CD4-positive, alpha-beta T cell (primary cell): ENCODE measurements at places on chromosomes 7 and 10. TPM values are rescaled to one million over a fixed set of nuclear protein-coding genes. Genes with fewer than 3 reads are reported as not detected.

The INA gene
- total RNA-seq = not detected

The AS3MT gene
- total RNA-seq = 0.77 TPM

The DPYSL4 gene
- 0.64 TPM for total RNA-seq

The MUC12 gene
- total RNA-seq = 0.39 TPM

The CCDC136 gene
- total RNA-seq = 4.5 TPM

The NODAL gene
- total RNA-seq = not detected

The SLC16A9 gene
- not detected for total RNA-seq

The CPEB3 gene
- total RNA-seq = 1.3 TPM
